ENCODE measurements at places on chromosomes 6 and 20.

GRCh38 chr20:35702051-35702823 lies 3.0 kb downstream of the ROMO1 start:
- DNase-seq, result no peak

GRCh38 chr6:6793388-6794250 lies 205.1 kb downstream of the LY86 start:
- no peak for DNase-seq

DNA sequence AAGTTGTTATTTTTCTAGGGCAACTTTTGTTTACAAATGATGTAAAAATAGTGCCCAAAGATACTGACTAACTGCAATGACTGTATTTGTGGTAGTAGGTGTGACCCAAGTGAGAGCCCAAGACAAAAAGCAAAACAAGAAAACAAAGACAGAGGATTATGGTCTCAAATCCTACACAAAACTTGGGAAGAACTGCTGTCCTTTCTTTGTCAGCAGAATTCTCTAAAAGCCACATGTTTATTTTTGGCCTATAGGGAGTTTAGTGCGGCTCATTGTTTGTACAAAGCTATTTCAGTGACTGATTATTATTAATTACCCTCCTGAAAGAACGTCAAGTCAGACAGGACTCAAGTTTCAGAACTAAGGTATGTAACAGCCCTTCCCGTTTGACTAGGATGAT lies 509.2 kb upstream of the SLC35B3 start:
- DNase-seq, result no peak

DNA sequence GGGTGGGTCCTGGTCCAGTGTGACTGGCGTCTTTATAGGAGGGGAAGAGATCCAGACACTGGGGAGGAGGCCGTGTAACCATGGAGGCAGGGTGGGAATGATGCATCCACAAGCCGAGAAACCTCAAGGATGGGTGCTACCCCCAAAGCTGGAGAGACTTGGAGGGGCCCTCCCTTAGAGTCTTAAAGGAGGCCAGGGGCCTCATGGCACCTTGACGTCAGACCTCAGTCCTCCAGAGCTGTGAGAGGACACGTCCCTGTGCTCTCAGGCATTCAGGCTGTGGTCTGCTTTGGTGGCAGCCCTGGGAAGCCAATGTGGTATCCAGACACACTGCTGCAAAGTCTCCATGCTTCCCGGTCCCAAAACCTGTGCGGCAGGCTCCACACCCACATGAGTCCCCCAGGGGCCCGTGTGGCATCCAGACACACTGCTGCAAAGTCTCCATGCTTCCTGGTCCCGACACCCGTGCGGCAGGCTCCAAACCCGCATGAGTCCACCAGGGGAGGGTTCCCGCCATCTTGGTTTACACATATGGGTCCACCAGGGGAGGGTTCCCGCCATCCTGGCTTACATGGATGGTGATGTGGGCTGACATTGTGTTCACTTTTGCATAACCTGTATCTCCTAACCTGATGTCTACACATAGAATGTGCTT lies 278.0 kb downstream of the SMOC2 start:
- no peak for DNase-seq

DNA sequence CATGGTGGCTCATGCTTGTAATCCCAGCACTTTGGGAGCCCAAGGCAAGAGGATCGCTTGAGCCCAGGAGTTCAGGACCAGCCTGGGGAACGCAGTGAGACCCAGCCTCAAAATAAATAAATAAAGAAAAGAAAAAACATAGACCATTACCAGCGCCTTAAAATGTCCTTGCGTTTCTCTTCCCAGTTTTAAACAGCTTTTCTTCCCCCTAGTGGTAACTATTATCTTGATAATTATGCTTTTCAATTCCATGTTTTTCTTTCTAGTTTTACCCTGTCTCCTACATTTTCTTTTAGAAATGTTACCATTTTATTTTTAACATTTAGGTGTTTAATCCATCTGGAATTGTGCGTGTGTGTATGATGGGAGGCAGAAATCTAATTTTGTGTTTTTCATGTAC lies 24.4 kb downstream of the DNAH8 start:
- DNase-seq, result no peak

GRCh38 chr20:49795135-49795424 lies 17.5 kb upstream of the SLC9A8 start:
- DNase-seq, result no peak

GRCh38 chr20:45254383-45255262 lies at the start of gene SLPI:
TSS of gene SLPI (minus strand) at chr20:45254564. CDS start at chr20:45254543, 21 bp downstream.
- DNase-seq, result no peak

DNA sequence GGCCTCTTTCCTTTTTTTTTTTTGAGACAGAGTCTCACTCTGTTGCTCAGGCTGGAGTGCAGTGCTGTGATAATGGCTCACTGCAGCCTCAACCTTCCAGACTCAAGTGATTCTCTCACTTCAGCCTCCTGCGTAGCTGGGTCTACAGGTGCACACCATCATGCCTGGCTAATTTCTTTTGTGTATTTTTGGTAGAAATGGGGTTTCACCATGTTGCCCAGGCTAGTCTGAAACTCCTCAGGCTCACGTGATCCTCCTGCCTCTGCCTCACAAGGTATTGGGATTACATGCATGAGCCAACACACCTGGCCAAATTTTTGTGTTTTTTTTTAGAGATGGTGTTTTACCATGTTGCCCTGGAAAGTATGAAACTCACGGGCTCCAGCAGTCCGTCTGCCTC lies 29.3 kb downstream of the SRC start:
- no peak for DNase-seq

- DNase-seq, result no peak
These were observed 198.1 kb downstream of the MMUT start for GRCh38 chr6:49264909-49265308.

DNA sequence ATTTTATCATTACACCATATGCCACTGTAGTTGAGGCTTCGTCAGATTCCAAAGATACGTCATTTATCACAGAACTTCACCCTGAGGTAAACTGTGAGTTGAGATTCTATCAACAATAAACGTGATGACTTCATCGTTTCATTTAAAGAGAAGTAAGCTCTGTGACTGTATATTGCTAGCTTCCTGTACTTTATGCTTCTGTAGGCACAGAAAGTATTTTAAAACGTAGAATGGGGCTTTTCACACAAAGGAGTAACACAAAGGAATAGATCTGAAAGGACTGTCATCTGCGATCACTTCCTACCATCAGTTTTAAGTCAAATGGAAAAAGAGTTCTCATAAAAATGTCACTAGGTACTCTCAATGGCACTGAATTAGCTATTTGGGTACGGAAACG lies 234.4 kb upstream of the MCHR2 start:
- DNase-seq, result no peak

- peak; percentile 45 for DNase-seq
These were observed 29.2 kb downstream of the TFEB start for GRCh38 chr6:41705996-41706835.

DNA sequence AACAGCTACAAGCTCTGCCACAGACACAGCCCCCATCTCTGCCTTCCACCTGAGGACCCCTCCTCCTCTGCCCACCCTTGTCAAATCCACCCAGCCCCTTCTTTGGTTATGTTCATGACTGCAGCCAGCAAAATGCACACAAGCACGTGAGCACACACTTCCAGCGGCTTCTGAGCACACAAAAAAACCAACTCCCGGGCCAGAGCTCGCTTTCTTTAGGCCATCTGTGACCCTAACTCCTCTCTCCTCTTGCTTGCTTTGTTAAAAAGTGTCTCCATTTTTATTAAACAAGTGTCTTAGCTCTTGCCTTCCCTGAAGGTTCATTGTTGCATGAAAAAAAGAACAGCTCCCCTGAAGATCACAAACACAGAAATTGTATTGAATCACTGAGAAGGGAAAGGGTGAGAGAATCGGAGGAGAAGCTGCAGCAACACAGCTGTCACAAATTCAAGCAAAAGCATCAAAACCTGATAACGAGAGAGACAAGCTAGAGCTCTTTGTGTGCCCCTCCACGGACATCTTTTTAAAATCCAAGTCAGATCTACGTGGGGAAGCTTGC lies 142.1 kb downstream of the CD83 start:
- no peak for DNase-seq

DNA sequence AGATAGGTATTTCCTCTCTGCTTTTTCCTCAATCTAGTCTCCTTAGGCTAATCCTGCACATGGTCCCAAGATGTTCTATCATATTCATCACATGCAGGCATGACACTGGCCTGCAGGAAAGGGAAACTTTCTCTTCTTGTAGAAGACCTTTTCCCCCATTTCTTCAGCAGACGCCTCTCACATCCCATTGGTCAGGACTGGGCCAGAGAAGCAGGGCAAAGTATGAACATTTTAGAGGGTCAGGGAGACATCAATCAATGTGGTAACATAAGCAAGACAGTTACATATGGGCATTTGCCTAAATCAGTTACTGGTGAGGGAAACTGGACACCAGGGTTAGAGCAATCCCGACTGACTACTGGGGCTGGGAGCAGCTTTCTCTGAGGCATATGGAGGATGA lies 90.1 kb downstream of the CRYBG1 start:
- DNase-seq, result no peak

DNA sequence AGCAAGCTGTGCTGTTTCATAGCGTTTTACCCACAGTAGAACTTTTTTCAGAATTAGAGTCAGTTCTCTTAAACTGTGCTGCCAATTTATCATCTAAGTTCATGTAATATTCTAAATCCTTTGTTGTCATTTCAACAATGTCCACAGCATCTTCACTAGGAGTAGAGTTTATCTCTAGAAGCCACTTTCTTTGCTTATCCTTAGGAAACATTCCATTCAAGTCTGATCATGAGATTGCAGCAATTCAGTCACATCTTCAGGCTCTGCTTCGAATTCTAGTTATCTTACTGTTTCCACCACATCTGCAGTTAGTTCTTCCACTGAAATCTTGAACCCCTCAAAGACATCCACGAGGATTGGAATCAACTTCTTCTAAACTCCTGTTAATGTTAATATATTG lies 12.5 kb downstream of the CTNNBL1 start:
- no peak for DNase-seq

- no peak for DNase-seq
These were observed 793.6 kb downstream of the TFAP2A start for GRCh38 chr6:9621276-9621675.

DNA sequence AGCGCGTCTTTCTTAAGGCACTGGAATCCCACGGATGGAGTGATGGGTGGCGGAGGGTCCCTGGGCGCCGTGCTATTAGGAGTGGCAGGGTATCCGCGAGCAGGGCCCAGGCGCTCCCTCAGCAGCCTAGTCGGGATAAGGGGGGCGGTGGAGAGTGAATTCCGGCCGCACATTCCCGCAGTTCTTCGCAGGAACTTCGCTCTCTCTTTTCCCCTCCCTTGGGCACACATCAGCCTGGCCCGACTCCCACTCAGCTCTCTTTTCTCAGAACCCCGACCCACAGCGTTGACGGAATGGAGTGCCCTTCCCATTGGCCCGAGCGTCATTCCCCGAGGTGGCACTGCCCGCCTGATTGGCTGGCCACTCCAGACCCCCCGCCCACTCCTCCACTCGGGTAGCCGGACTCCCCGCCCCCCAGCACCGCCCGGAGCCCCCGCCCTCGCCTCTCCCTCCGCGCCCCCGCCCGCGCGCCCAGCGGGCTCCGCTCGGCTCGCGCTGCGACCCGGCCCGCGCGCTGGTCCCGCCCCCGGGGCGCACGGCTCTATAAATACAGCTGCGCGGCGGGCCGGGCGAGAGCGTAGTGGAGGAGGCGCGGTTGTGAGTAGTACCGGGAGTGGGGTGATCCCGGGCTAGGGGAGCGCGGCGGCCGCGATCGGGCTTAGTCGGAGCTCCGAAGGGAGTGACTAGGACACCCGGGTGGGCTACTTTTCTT lies at the start of gene ID4:
Gene ID4 (plus strand): TSS at position 572 of the 712 bp plus-strand sequence. CDS start 385 bp downstream, outside the sequence.
- DNase-seq, result no peak

GRCh38 chr6:40399888-40400457 lies 187.2 kb downstream of the LRFN2 start:
- DNase-seq, result no peak

DNA sequence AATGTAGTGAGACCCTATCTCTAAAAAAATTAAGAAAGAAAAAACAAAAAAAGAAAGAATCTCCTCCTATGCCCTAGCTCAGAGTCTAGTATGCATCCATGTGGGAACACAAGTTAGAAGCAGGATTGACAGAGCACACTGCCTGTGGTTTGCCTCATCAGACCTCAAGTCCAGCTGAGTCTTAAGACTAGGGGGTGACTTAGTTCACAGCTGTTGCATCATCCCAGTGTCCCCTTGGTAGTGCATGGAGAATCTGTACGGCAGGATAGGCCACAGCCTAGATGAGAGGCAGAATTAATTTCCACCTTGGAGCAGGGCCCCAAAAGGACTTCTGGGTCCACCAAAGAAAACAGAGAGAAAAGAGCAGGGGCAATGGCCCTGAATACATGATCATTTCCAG lies 13.7 kb downstream of the PNPLA1 start:
- no peak for DNase-seq

DNA sequence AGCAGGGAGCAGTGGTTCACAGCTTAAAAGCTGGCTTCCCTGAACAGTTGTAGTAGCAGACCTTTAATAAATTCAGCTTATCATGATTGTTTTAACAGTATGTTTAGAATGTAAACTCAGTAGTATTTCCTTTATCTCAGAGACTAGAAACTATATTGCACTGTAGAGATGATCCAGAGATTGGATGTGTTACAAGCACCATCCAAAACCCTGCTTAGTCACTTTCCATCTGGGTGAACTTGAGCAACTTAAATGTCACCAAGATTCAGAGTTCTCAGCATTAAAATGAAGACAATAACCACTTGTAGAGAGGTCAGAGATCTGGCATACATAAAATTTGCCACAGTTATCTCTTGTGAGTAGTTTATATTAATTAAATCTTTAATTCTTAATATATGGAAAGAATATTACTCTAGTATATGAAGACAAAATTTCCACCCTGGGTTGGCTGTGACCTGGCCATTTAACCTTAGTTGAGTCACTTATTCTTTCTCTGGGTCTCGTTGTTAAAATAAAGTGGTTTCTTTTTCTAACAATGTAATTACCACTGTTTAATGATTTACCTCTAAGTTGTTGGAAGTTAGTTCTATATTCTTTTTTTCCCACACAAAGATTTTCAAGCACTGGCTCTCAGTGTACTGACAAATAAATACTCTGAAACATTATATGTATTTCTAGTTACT lies 239.2 kb upstream of the FKBP1C start:
- DNase-seq, result no peak

Measured in activated T-cell treated with anti-CD3 and anti-CD28 coated beads, Interleukin-2, amount 50 U/mL, for 1 hour (primary cell).